ENCODE measurements at places on chromosomes 16 and 17.

DNA sequence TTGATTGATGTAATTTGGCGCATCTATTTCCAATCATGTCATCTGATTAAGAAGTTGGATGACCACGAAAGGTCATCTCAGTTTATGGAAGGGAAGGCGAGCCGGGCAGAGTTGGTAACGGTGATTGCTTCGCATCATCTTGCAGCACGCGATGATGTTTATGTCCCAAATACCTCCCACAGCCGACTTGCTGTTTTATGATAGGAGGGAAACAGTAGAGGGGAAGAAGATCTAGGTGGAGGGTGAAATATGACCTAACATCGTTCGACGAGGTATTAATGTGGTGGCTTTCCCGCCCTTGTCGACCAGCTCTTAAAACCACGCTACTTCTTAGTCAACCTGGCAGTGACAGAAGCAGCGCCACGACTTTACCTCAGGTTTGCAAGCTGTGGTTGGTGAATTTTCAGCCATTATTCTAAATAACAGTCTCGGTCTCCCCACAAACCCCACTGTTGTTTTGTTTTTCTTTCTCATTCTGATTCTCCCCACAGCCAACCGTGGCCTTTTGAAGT, 805 bp upstream of the TANC2 start:
- DNase-seq, result peak; percentile 7

DNA sequence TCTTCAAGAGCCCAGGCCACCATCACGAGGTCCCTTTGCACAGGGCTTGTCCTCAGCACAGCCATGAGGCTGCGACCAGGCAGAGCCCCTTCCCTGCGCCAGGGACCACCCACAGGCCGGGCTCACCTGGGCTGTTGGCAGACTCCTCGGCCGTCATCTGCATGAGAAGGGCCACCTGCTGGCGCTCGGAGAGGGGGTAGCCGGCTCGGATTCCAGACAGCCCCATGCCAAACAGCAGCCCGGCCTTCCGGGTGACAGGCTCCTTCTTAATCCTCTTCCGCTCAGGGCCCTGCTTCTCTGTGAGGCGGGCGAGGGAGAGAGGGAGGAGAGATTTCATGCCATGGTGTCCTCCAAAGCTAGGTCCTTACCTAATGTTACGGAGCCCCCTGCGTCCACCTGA, 73.4 kb downstream of the ZNF778 start:
- no peak for DNase-seq

DNA sequence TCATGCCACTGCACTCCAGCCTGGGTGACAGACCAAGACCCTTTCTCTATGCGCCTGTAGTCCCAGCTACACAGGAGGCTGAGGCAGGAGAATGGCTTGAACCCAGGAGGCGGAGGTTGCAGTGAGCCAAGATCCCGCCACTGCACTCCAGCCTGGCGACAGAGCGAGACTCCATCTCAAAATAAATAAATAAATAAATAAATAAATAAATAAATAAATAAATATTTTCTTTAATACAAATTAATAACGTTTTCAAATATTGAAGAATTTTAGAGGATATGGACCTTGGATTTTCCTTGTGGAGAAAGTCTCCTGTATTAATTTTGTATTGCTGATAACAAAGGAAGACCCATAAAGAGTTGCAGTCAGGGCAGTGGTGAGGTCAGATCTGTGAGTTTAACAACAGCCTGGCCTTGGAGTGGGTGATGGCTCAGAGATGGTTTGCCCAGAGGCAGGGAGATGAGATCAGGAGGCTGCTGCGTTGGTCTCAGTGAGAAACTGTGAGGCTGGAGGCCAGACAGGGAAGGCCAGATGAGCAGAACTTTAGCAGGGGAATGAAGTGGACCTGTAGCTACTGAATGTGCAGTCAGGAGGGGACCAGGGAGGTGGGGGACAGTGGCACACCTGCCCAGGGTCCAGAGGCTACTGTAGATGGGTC, 4.4 kb upstream of the ASGR1 start:
- no peak for DNase-seq

DNA sequence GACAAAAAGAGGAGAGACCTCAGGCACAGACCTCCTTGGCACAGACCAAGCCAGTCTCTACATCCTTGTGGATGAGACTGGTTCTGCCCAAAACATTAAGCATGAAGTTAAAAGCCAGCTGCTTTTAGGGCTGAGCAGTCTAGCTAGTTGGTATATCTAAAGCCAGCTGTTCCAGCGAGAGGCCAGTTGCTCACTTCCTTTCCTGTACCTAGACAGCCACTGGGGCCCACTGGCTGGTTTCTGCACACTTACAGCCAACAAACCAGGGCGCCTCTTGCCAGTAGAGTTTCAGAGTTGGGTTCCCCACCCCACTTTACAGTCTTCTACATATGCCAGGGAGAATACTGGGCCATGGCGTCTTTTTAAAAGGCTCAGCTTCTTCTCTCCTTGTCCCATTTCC, 242.4 kb downstream of the ZFHX3 start:
- DNase-seq, result no peak

GRCh38 chr16:57477531-57478202, 8.6 kb downstream of the DOK4 start:
- no peak for DNase-seq

GRCh38 chr16:88969361-88969831, 7.6 kb downstream of the CBFA2T3 start:
- no peak for DNase-seq

- no peak for DNase-seq
Measured at GRCh38 chr17:43085474-43085873, 39.7 kb downstream of the BRCA1 start.

GRCh38 chr17:352421-353212, at the start of gene RPH3AL:
RPH3AL (minus strand) TSS chr17:352807; CDS start chr17:327543, 25,264 bp downstream.
- DNase-seq, result peak; percentile 56

DNA sequence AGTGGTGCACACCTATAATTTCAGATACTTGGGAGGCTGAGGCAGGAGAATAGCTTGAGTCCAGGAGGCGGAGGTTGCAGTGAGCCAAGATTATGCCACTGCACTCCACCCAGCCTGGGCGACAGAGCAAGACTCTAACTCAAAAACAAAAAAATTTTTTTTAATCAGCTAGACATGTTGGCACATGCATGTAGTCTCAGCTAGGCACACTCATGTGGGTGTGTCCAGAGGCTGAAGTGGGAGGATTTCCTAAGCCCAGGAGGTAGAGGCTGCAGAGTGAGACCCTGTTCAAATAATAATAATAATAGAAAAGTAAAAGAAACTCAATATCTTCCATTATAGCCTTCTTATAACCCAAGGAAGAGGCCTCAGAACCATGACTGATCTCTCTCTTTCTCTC, 11.5 kb upstream of the ARHGAP17 start:
- no peak for DNase-seq

GRCh38 chr17:5241861-5242671, 7.4 kb upstream of the SCIMP start:
- no peak for DNase-seq

- DNase-seq, result peak; percentile 82
Measured at GRCh38 chr16:80526418-80527061, 14.3 kb upstream of the DYNLRB2 start.

DNA sequence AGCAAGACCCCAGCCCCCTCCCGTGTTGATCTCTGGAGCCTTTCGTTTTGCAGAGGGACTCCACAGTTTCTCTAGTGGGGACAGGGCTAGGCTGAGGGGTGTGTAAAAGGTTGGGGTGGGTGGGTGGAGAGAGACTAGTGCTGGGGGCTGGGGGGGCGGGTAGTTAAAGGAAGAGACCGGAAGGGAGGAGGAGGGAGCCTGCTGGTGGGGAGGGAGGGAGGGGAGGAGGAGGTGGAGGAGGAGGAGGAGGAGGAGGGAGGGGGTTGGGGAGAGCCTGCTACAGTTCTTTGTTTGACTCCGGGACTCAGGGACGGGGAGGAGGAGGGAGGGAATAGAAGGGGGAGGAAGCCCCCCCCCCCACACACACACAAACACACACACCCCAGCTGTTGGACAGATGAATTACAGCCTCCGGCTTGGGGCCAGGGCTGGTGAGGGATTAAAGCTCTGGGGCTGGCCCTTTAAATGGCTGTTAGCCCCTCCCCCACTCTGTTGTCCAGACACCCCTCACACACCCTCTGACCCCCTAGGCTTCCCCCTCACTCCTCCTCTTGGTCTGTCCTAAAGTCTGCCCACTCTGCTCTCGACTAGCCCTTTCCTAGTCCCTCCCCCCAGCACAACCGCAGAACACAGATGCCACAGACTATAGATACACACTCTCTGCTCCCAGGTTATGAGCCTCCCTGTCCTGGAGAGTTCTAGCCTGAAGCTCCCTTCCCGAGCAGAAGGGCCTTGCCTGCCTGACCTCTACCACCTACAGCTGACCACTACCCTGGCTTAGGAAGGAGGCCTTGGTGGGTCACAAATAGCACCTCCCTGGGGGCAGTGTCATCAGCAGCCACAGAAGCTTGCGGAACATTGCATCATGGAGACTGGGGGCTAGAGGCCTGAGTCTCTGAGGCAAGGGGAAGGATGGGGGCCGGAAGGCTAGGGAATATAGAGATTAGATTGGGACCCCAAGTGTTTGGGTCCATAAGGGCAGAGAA, 4.4 kb downstream of the KDM6B start:
- peak; percentile 64 for DNase-seq

- DNase-seq, result no peak
Measured at GRCh38 chr17:33135691-33136090, 144.0 kb downstream of the SPACA3 start.

DNA sequence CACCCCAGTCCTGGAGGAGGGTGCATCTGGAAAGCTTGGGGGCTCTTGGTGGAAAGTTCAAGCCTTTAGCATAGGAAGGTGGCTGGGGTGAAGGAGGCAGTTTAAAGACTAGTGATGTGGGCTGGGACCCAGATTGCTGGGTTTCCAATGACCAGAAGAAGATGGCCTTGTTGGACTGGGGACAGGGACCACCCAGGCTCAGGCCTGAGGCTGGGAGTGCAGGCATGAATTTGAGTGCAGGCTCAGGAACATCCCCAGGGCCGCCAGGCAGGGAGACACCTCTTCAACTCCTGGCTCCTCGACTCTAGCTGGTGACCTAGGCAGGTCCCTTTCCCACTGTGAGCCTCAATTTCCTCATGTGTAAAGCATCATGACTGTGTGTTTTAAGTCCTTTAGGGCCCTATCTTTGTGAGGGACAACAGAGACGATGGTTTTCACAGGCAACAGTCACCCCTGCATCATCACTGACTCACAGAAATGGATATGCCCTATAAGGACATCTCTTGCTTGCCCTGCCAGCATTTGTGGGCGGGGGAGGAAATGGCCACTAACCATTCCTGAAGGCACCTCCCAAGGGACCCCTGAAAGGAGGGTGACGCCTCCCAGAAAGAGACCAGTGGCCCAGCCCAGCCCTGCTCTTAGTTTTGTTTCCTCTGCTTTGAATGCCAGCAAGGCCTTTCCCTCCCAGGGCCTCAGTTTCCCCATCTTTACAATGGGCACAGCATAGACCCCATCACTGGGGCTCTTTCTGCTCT, 11.1 kb downstream of the NLRC5 start:
- peak; percentile 40 for DNase-seq

GRCh38 chr17:1975573-1975972, 49.6 kb downstream of the RTN4RL1 start:
- DNase-seq, result no peak

DNA sequence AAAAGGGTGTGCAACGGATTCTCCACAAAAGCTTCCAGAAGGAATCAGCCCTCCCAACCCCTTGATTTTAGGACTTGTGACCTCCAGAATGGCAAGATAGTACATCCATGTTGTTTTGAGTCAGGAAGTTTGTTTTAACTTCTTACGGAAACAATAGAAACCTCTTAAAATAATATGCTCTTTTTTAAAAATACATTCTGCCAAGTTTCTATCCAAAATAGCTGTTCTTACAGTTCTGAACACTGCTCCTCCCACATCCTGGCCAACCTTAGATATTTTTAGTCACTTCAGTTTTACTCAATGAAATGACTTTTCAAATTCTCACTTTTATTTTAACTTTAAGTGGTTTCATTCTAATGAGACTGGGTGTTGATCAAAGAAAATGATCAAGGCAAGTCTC, 156.4 kb downstream of the ZNF18 start:
- DNase-seq, result no peak

DNA sequence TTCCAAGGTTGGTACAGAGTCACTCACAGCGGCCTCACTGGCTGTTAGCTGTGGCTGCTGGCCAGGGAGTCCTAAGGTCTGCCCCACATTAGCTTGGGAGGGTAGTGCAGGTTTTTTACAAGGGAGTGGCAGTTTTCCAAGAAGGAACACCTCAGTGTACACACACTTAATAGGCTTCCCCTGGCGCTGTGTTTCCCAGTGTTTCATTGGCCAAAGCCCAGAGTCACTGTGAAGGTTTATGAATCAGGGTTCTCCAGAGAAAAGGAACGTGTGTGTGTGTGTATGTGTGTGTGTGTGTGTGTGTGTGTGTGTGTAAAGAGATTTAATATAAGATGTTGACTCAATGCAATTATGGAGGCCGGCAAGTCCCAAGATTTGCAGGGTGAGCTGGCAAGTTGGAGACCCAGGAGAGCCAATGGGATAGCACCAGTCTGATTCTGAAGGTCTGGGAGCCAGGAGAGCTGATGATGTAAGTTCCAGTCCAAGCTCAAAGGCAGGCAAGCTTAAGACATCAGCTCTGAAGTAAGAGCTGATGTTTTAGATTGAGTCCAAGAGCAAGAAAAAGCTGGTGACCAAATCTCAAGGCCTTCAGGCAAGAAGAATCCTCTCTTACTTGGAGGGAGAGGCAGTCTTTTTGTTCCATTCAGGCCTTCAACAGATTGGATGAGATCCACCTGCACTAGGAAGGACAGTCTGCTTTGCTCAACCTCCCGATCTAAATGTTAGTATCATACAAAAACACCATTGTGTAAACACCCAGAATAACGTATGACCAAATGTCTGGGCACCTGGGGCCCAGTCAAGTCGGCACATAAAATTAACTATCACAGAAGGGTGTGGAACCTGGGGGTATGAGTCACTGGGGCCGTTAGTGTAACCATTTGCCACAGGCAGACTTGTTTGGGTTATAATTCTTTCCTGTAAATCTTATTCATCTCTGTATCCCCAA, 206.8 kb downstream of the PRKCA start:
- DNase-seq, result no peak

DNA sequence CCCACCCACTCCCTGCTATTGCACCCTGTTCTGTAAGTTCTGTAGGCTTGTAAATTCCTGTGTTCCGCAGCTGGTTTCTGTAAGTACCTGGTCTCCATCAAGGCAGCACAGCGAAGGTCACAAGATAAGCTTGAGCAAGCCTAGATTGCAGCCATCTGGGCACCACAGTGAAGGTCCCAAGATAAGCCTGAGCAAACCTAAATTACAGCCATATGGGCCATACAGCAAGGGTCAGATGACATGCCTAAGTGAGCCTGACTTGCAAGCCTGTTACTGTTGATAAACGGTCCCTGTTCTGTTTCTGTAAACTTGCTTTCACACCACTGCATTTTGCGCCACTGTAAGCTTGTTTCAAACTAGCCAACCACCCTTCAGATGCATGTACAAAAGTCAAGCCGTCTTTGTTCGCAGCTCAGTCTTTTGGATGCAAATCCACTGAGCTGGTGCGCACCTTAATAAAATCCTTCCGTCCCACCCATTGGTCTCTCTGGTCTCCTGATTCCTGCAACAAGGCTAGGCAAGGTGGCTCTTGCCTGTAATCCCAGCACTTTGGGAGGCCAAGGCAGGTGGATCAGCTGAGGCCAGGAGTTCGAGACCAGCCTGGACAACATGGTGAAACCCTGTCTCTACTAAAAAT, 42.6 kb upstream of the ATF7IP2 start:
- no peak for DNase-seq
